ENCODE measurements at places on chromosomes 13 and 19. TPM values are rescaled to one million over a fixed set of nuclear protein-coding genes. Genes with fewer than 3 reads are reported as not detected.

ZNF432 gene
- polyA plus RNA-seq: 24.0 TPM

- peak; percentile 75 for DNase-seq
Observed at GRCh38 chr19:38869836-38870607, 8.1 kb downstream of the RINL start.

DNA sequence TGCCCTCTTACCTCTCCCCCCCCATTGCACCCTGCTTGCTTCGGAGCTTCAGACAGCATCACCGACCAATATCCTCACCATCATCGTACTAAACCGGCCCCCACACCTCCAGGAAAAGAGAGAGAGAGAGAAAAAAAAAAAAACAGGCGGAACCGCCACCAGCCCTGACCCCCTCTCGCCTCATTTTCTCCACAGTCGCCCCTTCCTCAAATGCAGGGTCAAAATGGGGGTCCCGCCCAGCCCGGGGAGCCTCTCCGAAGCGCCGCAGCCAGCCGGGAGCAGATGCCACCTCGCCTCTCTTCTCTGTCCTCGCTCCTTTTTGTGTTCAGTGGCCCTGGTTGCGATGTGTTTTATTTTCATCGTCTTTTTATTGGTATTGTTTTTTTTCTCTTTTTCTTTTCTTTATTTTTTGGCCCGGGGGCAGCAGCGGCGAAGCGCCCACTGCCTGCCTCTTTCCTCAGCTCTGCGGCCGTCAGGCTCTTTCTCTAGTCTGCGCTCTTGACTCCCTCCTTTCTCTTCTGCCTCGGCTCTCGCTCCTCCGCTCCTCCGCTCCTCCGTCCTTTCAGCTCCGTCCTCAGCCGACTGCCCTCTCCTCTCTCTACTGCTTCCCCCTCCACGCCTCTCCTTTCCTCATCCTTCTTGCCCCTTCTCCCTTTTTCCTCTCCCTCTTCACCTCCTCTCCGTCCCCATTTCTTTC is 41.4 kb downstream of the DEDD2 start:
- no peak for DNase-seq

GRCh38 chr13:40366119-40366518 is 300.3 kb downstream of the FOXO1 start:
- no peak for DNase-seq

DNA sequence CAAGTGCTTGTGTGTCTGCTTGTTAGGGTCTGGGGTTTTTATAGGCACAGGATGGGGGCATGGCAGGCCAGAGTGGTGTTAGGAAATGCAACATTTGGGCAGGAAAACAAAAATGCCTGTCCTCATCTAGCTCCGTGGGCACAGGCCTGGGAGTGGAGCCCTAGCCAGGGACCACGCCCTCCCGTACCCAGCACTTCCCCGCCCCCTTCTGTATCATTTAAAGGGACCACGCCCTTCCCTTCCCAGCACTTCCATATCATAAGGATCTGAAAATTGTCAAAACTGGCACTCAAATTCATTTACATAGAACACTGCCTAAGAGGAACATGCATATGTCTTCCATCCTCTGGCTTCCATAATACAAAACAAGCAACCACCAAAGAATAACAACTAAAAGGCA is 185.8 kb downstream of the B3GLCT start:
- DNase-seq: no peak
